ENCODE measurements at places on chromosomes 4 and X.

GRCh38 chr4:4990857-4991540 lies 28.3 kb downstream of the CYTL1 start:
- H3K36me3 ChIP-seq, result no peaks in the 10 kb centered on the region
- H3K27ac ChIP-seq, result no peak overlapping the region
- H3K4me3 ChIP-seq, result no peak overlapping the region

DNA sequence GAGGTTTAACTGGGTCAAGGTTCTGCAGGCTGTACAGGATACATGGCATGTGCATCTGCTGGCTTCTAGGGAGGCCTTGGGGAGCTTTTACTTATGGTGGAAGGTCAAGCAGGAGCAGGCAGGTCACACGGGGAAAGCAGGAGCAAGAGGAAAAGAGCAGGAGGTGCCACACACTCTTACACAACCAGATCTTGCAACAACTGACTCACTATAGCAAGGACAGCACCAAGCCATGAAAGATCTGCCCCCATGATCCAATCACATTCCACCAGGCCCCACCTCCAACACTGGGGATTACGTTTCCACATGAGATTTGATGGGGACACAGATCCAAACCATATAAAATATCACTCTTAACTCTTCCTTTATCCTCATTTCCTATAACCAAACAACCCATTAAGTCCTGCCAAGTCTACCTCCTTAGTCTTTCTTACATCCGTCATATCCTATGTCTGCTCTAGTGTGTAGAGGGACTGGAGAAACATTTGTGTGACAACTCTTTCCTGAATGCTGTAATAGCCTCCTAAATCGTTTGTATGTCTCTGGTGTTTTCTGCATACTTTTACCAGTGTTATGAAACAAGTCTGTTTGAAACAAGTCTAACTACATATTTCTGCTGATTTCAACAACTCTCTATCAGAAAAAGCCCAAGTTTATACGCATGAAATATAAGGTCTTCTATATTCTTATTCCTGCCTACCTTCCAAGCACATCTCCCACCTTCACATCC lies 8.3 kb upstream of the RAP2C start:
- no peak overlapping the region for H3K27ac ChIP-seq
- H3K4me1 ChIP-seq, result no peaks in the 10 kb centered on the region
- no peaks in the 10 kb centered on the region for H3K36me3 ChIP-seq
- DNase-seq, result no peak
- H3K27me3 ChIP-seq, result no peaks in the 10 kb centered on the region
- H3K4me3 ChIP-seq, result no peak overlapping the region

DNA sequence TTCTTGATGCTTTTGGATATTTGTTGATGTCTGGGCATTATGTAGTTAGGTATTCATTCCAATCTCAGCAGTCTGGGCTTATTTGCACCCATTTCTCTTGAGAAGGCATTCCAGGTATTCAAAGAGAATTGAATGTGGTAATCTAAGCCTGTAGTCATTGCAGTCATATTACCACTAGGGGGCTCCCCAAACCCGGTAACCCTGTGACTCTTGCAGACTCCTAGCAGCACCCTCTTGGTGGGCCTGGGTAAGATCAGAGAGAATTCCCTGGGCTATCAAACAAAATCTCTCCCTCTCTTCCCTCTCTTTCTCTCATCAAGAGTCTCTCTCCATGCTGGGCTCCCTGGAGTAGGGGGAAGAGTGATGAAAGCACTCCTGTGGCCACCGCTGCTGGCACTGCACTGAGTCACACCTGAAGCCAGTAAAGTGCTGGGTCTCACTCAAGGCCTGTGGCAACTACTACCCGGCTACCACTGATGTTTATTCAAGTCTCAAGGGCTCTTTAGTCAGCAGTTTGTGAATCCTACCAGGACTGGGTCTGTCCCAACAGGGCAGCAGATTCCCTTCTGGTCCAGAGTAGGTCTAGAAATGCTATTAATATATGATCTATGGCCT lies 187.7 kb upstream of the NUDT10 start:
- H3K27ac ChIP-seq, result no peak overlapping the region
- H3K36me3 ChIP-seq, result no peaks in the 10 kb centered on the region
- H3K27me3 ChIP-seq, result no peaks in the 10 kb centered on the region
- no peak overlapping the region for H3K4me3 ChIP-seq

DNA sequence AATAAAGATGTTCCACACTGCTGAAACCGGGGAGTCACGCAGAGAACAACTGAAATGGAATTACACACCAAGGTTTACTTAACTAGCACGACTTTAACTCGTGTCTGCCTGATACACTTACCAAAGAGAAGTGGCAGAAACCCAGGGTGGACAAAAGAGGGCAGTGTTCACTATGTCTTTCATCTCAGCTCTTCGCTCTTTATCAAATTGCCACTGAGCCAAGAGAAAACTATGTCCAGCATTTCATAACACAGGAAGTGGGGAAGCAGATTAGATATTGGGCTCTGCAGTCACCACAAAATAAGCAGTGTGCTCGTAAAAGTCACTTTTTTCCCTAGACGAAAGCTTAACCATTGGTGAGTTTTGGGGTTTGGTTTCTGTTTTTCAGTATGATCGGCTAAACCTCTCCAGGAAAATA lies 155.7 kb downstream of the CHIC2 start:
- peaks cover 44% of the 10 kb centered on the region for H3K27me3 ChIP-seq
- no peak overlapping the region for H3K27ac ChIP-seq
- peaks cover 27% of the 10 kb centered on the region for H3K4me1 ChIP-seq
- H3K36me3 ChIP-seq, result no peaks in the 10 kb centered on the region

GRCh38 chrX:105480646-105481310 lies 260.3 kb upstream of the TEX13A start:
- H3K4me1 ChIP-seq, result no peaks in the 10 kb centered on the region
- DNase-seq, result no peak
- H3K4me3 ChIP-seq, result no peak overlapping the region
- no peaks in the 10 kb centered on the region for H3K27me3 ChIP-seq

DNA sequence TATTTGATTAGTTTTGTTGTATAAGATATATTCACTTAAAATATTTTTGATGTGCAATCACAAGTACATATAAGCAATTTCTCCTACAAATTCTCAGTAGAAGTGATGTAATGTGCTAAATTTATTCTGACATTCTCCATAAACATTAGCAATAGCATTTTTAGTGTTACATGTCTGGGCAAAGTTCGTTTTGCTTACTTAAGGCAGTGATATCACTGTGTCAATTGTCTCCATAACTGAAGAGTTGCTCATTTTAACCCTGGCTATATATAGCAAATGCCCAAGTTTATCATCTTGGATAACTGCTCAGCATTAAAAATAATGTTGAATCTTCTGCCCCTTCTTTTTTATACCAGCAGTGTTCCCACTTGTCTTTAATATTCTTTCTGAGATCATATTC lies 340.0 kb upstream of the NDST4 start:
- no peak for DNase-seq
- H3K4me1 ChIP-seq, result no peaks in the 10 kb centered on the region
- no peaks in the 10 kb centered on the region for H3K27me3 ChIP-seq
- H3K27ac ChIP-seq, result no peak overlapping the region

DNA sequence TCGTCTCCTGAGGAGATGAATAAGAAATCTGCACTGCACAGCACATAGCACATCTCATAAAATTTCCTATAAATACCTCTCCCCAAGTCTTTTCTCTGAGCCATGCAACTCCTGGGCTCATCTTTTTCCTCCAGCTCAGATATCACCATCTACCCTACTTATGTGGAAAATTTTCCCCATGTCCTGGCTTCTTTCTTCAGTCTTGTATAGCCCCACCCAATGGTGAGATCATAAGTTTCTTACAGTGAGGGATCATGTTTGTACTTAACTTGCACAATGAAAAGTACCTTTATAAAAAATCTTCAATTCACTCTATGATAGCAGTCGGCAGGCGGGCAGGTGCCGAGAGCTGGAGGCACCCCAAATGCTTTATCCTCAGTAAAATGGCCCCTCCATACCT lies 198.6 kb upstream of the S100G start:
- no peak overlapping the region for H3K4me3 ChIP-seq
- no peak for DNase-seq
- H3K27ac ChIP-seq, result no peak overlapping the region
- no peaks in the 10 kb centered on the region for H3K36me3 ChIP-seq

DNA sequence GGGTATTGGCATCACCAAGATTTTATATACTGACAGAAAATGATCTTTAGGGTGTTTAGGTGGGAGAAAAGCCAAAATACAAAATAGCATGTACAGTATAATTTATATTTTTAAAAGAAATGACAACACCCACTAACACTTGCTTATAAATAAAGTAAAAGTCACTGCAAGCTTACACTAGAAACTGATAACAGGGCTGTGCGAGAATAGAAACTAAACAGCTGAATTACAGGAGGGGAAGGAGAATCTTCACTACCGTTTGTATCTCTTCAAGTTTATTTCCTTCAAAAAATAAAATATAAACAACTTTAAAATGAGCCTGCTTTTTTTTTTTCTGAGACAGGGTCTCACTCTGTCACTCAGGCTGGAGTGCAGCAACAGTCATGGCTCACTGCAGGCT lies 22.8 kb downstream of the GRSF1 start:
- no peak for DNase-seq
- H3K4me3 ChIP-seq, result no peak overlapping the region
- H3K27me3 ChIP-seq, result no peaks in the 10 kb centered on the region
- peaks cover 36% of the 10 kb centered on the region for H3K36me3 ChIP-seq
- no peak overlapping the region for H3K27ac ChIP-seq
- H3K4me1 ChIP-seq, result no peaks in the 10 kb centered on the region
